ENCODE measurements at places on chromosomes 7 and 10.

DNA sequence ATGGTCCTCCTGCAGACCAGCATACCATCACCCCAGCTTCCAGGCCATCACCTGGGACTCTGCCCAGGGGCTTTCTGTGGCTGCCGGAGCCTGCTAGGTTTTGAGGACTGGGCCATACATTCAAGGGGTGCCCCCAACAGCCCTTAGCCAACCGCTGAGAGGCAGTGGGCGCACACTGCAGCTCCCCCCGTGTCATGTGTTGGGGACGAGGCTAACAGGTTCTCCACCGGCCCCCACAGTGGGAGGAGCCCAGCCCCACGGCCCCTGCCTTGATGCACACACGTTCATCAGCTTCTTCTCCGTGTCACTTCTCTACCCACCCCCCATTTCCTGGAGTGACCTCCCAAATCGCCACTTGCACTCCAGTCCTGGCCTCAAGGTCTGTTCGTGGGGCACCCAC is 543.2 kb upstream of the FOXK1 start:
- no peak for DNase-seq

DNA sequence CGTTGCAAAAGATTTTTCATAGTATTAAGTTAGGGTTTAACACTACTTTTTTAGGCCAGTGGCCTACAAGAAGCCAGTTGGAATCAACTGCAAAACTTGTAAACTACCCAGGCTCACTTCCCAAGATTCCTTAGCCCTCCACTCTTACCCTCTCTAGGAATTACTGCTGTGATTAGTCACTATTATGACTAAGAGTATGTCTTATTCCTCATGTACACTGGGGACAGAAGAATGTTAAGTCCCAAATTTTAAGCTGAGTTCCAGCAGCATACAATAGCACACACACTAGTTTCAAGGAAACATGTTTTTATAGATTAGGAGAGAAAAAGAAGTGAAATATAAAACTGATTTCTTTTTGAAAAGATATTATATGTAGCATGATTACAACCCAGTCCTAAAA is 42.8 kb downstream of the FBXL13 start:
- DNase-seq: peak; percentile 19

DNA sequence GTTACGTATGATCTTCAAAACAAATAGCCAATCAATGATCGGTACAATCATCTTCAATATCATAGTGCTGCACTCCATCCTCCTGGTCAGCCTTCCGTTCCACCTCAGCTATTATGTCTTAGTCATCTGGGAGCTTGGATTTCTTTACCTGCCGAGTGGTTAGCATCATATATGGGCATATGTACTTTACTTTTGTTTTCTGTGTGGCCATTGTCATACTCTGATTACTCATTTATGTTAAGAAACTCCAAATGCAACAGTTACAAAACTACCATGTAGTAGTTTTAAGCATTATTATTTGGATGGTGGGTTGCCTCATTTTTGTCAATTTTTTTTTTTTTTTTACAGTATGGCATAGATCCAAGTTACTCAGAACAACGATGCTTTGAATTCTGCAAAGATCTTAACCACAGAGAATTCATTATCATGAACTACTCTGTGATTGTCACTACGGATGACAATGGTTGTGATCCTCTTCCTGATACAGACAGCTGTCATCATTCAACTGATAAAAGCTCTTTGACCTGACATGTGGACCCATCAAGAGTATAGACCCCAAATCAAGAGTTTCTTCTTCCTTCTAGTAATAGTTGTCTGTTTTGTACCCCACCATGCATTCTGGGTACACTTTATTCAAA is 52.1 kb upstream of the NME8 start:
- DNase-seq: no peak

DNA sequence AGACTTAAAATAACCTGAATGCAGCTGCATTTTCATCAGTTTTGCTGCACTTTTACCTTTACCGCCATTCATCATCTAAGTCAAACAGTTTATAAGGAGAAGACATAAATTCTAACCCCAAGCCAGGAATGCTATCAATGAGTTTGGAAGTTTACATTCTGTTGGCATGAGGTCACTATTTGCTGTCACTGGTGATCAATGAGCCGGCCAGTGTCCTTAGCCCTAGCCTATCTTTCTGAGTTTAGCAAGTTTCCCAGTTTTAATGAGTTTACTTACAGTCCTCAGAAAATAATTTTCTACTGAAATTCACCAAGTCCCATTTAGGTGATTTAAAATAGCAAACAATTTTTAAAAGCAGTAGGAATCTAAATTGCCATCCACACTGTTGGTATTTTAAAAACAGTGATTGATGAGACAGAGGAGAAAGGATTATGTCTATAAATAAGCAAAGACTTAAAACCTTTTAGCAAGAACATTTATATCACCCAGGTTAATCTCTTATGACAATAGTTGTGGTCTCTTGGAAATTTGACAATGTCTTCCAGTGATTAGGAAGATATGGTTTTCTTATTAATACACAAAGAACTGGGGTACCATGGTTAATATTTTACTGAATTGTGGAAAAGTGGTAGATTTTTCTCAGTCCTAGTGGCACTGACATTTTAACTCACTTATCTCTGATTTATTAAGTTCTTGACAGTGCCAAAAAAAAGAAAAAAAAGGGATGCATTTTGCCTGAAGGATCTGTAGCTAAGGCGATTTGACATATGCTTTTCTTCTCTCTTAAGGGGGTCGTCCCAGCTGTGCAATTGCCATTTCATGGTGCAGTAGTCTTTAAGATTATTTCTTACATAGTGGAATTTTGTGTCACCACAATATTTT is 443.4 kb upstream of the ANKRD30A start:
- no peak for DNase-seq

- DNase-seq: no peak
These were observed 4.2 kb downstream of the ANLN start for GRCh38 chr7:36393826-36394225.

DNA sequence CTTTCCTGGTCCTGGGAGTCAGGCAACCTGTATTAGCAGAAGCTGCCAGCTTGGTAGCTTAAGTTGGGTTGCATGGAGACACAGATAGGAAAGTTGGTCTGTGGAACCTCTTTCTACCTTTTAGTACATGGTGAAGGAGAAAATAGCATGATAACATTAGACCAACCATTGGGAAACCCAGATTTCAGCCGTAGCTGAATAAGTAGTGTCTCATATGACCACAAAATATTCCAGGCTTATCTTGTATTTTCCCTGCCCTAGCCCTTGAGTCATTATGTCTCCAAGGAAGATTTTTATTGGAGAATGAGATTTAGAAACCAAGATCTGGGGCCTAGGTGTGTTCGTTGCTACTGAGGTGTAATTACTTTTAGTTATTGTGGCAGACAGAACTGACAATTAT is 67.2 kb downstream of the CCSER2 start:
- peak; percentile 12 for DNase-seq

DNA sequence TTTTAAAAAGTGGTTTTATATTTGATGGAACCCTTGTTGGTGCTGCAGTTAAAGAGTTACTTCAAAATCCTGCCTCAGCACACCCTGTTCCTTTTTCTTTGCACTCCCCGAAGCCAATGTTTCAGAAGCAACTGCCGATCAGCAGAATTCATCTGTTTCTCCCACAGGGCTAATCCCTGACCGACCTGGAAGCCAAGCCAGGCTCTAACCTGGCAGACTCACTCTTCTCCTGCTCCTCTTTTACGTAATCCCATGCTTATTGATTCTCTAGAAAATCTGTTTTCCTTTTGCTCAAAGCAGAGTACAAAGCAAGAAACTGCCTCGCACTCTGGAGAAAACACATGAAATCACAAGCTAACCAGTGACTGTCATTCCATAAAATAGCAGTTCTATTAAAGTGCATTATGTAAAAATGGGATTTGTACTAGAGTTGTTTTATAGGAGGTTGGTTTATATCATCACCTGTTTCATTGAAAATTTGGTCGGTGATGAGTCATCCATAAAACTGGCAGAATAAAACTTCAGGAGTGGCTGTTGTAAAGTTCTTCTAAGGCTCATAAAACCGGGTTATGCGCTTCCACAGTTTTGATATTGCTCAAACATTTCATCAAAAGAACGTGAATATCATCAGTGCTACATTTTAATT is 99.9 kb downstream of the CNTNAP2 start:
- DNase-seq: no peak

- peak; percentile 68 for DNase-seq
These were observed 9.6 kb upstream of the AGR3 start for GRCh38 chr7:16891338-16891737.

All from EL (cell line).